ENCODE measurements at places on chromosomes 12 and 14.

DNA sequence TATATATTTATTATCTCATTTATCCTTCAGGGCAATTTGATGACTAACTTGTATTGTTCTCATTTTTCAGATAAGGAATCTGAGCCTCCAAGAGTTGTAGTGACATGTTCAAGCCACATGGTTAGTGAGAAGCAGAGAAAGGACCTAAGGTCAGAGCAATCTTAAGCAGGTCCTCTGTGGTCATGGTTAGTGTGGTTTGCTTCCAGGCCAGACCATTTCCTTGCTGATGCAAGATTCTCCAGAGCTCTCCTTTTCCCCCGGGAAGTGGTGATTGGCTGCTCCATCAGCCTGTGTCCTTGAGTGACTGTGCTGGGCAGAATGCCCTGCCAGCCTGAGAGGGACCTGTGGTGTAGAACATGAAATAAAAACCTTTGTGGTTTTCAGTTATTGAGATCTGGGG is 141.3 kb downstream of the KTN1 start:
- DNase-seq = no peak

- peak; percentile 24 for DNase-seq
Observed at GRCh38 chr14:106657460-106657859, 1131.1 kb downstream of the TMEM121 start.

DNA sequence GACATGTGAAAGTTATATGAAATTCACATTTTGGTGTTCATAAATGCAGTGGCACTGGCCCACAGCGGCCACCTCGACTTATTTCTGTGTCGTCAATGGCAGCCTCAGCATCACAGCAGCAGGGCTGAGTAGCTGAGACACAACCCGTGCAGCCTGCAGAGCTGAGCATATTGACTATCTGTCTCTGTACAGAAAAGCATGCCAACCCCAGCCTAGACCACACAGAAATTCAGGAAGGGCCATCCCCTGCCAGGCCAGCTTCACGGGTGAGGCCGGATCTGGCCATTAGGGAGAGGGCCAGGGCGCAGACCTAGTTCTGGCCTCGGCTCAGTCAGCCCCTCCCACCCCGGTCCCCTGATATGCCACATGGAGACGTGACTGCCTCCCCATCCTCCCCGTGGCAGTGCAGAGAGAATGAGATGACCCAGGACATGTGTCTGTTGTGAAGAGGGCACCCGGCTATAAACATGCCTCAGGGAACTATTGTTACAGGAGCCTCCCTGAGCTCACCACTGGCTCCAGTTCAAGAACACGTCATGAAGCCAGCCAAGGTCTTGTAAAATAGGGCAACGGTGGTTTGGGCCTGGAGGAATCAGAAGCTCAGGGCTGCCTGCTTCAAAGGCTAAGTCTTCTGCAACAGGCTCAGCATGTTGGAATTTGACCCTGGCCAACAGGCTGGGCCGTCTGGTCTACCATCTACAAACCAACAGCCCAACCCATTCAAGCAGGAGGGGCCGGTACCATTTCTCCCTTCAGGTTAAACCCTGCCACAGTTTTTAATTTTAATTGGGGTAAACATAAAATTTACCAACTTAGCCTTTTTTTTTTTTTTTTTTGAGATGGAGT is 25.5 kb downstream of the SCARB1 start:
- no peak for DNase-seq

DNA sequence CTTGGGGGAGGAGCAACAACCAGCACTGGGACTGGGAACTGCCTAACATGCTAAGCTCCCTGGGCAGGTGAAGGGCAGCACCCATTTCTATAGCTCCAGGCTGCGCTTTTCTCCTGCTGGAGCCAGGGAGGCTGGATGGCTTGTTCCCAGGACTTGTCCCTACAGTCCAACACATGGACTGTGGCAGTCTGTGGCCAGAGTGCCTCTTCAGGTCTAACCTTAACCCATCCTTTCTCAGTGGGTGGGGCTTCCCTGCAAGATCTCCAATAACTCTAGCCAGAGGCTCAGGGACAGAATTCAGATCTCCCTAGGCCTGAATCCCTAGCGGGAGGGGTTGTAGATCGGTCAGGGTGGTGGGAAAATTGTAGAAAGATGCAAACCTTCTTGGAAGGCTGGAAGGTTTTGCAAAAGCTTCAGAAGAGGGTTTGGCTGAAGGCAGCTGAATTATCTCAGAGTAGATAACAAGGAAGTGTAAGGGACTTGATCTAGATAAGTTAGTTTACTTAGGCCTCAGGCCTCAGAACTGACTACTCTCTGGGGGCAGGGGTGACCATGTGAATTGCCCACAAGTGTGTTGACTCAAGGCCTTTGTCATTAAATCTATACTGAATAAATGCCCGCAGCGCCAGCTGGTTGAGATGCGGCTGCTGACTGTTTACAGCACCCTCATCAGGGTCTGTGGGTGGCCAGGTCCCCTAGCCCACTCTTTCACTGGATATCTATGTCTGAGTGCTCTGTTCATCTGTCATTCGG is 60.7 kb downstream of the SSPN start:
- no peak for DNase-seq

GRCh38 chr12:47818007-47818376 is 1.7 kb downstream of the HDAC7 start:
- no peak for DNase-seq

DNA sequence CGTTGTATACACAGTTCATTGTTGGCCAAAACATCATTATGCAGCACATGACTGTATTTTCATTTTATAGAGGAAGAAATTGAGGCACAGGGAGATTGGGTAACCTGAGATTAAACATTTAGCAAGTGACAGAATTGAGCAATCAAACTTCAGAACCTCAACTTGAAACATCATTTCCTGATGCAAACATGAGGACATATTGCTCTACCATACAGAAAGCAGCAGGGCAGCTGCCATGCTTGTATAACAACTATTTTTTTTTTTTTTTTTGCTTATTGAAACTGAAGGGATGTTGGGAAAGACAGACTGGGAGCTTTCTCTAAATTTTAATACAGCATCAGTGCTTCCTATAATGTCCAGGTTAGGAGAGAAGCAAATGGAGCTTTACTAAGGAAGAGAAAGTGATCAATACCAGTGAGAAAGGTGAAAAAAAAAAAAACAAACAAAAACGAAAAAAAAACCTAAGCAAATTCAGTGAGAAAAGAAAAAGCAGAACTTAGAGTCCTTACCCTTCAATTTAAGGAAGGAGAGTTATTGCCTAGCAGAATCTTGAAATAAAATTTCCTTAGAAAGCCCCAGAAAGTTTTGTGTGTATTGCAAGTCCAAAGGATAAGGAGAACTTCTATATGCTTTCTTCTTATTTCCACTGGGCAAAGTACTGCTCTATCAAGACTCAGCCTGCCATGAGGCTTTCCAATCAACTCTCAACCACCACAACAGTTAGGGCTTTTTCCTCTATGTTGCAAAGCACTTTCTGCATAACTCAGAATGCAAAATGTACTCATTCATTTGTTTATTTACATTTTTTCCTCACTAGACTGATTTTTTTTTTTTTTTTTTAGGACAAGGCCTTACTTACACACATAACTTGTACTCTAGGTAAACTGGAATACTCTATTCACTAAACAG is 21.6 kb downstream of the BTG1 start:
- DNase-seq = no peak

GRCh38 chr12:15700595-15700994 is 88.6 kb downstream of the EPS8 start:
- no peak for DNase-seq

- DNase-seq = no peak
Observed at GRCh38 chr12:11827091-11828061, 177.9 kb downstream of the ETV6 start.

GRCh38 chr14:101065696-101066694 is 162.5 kb upstream of the RTL1 start:
- no peak for DNase-seq

GRCh38 chr14:88765130-88765529 is 27.6 kb downstream of the EML5 start:
- DNase-seq = no peak

DNA sequence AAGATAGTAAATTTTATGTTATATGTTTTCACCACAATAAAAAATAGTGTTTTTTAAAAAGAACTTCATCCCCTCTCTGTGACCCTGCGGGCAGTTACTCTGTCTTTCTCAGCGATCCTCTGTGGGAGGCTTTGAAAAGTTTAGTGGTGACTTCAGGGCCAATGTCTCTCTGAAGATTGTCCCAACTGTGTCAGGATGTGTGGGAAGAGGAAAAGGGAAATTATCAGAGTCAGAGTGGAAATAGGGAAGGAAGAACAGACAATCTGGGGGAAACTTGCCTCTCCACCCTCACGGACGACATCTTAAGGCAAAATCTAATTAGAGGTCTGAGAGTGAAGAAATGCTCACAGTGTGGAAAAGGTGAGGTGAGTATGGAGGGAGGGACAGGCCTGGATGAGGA is 3.5 kb upstream of the OR10P1 start:
- DNase-seq = no peak

- no peak for DNase-seq
Observed at GRCh38 chr12:75099210-75099609, 110.4 kb downstream of the KCNC2 start.

- DNase-seq = no peak
Observed at GRCh38 chr14:36942522-36943245, 229.7 kb downstream of the SLC25A21 start.

DNA sequence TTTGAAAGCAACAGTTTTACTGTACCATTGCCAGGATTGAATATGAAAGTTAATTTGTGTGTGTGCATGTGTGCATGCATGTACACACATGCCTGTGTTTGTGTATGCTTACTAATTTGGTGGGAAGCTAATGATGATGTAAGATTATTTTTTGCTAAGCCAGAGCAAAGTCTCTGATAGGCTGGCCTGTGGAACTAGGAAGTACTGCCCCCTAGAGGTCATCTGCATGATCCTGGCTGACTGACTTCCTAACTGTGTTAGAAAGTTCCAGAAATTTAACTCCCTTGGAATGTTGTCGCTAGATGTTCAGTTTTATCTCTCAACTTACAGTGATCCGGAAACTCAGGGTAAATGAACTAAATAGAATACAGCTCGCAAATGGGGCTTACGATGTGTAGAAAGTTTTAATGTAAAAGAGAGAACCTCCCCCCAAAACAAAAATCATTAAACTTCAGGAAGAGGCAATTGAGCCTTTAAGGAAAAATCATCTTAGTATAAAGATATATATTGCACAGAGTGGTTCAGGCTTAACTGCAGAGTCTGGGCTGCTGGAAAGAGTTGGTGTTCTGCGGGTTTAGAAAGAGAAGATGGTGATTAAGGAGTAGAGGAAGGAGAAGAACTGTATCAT is 34.3 kb upstream of the SLC38A1 start:
- DNase-seq = peak; percentile 18

GRCh38 chr12:57723630-57723962 is 14.9 kb downstream of the AGAP2 start:
- no peak for DNase-seq

GRCh38 chr12:3133405-3133783 is 56.2 kb downstream of the TSPAN9 start:
- no peak for DNase-seq

Data from activated CD4-positive, CD25-positive, alpha-beta regulatory T cell (primary cell).